ENCODE measurements at places on chromosomes 6 and 20.

- no peak for DNase-seq
Observed at GRCh38 chr20:29743101-29743931, 1514.1 kb upstream of the DEFB115 start.

DNA sequence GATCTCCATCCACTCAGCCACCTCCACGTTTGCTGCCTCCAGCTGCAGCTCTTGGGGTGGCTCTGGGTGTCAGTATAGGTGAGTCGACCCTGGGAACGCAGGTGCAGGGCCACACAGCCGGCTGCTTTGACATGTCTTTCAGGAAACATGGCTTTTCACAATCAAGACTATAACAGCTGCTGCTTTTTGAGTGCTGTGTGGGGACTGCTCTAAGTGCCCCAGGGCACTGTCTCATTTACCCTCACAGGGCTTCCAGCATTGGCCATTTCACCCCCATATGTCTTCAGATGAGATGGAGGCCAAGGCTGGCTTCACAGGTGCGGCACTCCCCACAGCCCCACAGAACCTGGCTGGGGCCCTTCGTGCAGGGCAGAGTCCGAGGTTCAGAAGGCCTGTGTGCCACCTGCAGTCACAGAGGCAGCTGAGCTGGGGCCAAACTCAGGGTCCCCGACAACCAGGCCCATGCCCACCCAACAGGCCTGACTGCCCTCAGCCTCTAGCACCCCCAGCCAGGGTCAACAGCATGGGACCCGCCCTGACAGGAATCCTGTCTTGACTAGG, 14.9 kb upstream of the CST7 start:
- DNase-seq, result no peak

DNA sequence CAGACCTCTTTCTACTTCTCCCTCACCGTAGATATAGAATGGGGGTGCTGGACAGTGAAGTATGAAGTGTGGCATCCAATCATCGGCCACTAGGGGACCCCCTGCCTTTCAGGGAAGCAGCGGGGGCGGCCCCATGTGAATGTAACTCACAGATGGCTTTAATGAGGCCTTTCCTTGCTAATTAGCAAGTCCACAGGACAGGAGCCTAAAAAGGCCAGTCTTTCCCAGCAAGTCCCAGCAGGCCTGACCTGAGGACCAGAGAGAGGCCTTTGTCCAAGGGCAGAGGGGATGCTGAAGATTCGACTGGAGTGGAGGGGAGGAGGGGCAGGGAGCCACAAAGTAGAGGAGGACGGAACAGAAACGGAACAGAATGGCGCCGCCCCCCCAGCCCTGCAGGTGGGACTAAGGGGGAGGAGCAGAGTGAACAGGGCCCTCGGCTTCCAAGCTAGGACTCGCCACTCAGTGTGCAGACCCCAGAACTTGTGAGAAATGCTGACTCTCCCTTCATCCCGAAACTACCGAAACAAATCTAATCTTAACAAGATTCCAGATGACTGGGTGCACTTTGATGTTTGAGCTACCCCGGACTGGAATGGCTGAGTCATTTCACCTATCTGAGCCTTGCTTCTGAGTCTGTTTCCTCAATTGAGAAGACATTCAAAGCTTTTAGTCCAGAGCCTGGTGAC, 5.8 kb downstream of the C6orf132 start:
- DNase-seq, result no peak

- DNase-seq, result no peak
Observed at GRCh38 chr6:45597424-45597823, 219.7 kb upstream of the SUPT3H start.

- no peak for DNase-seq
Observed at GRCh38 chr6:160418370-160418769, 70.2 kb downstream of the SLC22A3 start.

DNA sequence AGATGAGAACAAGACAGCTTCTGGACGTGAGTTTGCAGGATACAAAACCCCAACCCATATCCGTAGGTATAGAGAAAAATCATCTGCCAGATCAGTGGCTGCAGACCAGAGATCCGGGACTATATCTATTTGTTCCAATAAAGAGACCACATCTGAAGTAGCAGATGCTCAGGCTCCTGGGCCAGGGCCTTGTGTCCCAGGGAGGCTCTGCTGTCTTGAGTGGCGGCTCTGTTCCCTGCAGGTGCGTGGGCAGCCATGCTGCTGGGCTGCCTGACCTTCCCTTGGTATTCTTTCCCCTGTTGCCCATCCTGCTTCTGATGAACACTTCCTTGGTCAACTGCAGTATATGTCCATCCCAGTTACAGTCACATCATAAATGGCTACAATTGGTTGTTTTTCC, 34.9 kb downstream of the ERMARD start:
- no peak for DNase-seq

DNA sequence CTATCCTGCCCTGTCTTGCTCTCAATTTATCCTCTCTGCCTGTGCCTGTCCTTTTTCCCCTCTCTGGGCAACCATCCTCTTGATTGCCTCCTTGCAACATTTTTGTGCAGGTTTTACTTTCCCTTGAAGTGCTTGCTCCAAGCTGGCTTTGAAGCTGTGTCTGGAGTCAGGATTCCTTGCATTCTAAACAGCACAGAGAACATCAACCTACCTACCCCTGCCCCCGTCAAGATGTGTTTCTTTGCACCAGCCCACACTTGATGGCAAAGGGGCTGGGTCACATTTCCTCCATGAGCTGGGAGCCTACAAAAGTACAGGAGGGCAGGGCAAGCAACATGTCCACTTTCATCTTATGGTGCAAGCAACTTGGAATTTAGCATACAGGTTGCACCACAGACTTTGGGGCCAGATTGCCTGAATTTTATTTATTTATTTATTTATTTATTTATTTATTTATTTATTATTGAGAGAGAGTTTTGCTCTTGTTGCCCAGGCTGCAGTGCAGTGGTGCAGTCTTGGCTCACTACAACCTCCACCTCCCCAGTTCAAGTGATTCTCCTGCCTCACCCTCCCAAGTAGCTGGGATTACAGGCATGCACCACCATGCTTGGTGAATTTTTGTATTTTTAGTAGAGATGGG, 206.3 kb downstream of the COL19A1 start:
- DNase-seq, result no peak

GRCh38 chr20:10536531-10536930, 101.4 kb downstream of the SLX4IP start:
- DNase-seq, result no peak

DNA sequence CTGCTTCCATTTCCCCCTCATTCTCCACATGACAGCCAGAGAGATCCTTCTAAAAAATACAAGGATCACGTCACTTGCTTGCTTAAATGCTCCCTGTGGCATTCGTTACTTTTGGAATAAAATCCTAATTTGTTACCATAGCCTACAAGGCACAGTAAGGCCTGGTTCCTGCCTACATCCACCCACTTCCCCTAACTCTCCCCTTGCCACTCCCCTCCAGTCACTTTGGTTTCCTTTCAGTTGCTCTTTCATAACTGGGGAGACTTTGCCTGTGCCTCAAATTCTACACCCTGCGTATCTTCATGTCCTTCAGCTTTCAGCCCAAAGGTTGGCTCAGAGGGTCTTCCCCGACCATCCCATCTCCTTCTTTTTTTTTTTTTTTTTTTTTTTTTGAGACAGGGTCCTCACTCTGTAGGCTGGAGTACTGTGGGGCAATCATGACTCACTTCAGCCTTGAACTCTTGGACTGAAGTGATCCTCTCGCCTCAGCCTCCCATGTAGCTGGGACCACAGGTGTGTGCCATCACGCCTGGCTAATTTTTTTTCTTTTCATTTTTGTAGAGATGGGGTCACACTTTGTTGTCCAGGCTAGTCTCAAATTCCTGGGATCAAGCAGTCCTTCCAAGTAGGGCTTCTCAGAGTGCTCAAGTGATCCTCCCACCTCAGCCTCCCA, 12.5 kb downstream of the ID1 start:
- no peak for DNase-seq

GRCh38 chr20:33507461-33507860, 17.6 kb downstream of the CBFA2T2 start:
- DNase-seq, result no peak

GRCh38 chr6:153301602-153302001, 170.5 kb upstream of the RGS17 start:
- no peak for DNase-seq

DNA sequence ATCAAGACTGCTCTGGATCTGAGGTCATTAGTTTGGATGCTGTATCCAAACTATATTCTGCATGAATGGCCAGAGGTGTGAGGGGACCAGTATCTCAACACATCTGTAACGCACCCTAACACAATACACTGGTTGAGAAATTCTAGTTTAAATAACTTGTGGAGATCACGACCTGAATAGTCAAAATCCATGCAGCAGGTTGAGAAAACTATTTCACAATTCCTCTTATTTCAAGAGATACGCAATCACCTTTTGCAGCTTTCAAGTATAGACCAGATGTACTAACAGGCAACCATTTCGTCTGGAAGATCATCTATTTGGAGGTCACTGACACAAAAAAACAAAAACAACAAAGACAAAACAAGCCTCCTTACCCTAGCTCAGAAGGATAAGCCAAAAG, 11.1 kb downstream of the CSNK2A1 start:
- no peak for DNase-seq

DNA sequence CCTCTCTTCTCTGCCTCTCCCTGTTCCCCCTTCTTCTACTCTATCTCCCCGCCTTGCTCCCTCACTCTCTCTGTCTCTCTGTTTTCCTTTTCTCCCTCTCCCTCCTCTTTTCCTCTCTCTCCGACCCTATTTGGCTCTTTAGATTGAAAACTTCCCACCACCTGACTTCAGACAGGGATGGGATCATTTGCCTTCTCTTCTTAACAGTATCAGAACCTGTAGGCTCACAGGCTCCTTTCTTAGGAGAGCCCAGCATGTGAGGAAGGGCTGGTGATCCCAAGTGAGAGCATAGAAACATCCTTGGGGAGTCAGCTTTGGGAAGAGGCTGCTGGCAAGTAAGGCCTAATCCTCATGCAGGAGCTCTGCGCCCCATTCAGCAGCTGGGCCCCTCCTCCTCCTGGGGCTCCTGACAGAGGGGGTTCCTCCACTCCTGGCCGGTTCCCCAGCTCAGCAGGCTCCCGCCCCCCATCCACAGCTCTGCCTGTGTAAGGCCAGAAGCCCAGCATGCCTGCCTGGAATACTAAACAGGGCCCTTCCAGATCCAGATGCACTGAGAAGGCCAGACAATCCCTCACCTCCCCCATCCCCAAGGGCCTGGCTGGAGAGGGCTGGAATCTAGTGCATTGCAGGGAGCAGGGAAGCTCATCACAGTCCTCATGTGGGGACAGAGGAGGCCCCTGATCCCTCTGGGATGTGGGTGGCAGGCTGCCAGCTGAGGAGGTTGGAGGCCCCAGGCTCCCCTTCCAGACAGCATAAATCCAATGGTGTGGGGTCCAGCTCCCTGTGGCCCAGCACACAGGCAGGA, 93.4 kb downstream of the PTPRT start:
- DNase-seq, result no peak

DNA sequence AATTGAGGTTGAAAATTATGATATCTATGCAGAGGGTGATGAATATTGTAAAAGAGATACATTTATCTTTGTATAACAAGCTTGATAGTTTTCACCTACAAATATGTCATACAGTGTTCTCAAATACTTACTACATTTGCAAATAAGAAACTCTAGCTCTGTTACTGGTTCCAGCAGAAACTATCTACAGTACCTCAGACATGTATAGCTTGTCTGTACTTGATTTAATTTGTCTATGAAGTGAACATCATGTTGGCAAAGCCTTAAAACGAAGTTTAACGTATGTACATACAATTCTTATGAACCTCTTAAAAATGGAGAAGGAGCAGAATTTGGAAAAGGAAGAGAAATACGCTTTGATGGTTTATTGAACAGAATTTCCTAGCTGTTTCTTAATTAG, 201.4 kb upstream of the MARCKS start:
- DNase-seq, result no peak

GRCh38 chr6:117548797-117549301, 53.5 kb downstream of the GOPC start:
- DNase-seq, result no peak

- no peak for DNase-seq
Observed at GRCh38 chr20:13995841-13996240, 525 bp downstream of the MACROD2 start.

- DNase-seq, result no peak
Observed at GRCh38 chr6:88825856-88826255, 137.6 kb downstream of the RNGTT start.

GRCh38 chr6:9398071-9398766, 962.9 kb upstream of the SLC35B3 start:
- no peak for DNase-seq

Measured in activated naive CD4-positive, alpha-beta T cell (primary cell).